Vagina (tissue), 2 donors: ENCODE measurements at places on chromosomes 4 and X.

- peak; percentile 52 for DNase-seq
Observed at GRCh38 chrX:150450519-150451177, 87.5 kb downstream of the MAMLD1 start.

DNA sequence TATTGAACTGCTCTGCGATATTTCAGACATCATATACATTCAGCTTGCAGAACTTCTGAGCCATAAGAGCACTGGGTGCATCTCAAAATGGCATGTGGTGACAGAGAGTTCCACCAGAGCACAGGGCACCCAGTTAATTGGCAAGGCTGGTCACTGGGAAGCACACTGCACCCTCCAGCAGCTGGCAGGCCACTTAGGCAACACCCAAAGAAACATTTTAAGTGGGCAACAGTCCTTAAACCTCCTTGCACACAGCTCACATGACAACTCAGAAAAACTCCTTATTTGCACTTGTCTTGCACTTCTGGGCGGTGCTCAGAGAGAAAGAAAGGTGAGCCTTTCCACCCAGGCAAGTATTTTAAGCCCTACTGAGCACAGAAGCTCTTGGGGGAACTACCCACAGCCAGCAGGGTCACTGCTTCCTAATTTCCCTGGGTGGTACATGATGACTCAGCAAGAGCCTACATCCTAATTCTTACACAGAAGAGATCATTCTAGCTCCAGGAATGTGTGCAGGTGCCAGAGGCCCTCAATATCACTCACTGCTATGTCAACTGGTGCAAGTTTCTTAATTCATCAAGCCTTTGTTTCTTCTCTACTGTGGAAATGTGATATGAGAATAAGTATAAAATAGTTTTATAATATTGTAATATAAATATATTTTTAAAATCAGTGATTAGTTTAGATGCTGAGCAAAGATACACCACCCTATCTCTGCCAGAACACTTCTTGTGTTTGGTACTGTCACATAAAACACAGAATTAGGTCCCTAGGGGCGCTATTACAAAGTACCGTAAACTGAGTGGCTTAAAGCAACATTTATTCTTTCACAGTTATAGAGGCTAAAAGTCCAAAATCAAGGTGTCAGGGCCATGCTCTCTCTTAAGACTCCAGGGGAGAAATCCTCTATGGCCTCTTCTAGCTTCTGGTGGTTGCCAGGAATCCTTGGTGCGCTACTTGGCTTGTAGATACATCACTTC is 155.1 kb upstream of the PPARGC1A start:
- no peak for DNase-seq

DNA sequence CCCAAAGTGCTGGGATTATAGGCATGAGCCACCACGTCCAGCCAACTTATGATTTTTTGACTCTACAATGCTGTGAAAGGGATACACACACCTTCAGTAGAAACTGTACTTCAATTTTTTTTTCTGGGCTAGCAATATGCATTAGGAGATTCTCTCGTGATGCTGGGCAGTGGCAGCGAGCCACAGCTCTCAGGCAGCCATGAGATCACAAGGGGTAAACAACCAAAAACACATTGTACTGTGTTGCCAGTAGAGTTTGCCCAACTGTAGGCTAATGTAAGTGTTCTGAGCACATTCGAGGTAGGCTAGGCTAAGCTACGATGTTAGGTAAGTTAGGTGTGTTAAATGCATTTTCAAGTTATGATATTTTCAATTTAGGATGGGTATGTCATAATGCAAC is 25.7 kb downstream of the RAB33A start:
- no peak for DNase-seq

- no peak for DNase-seq
Observed at GRCh38 chrX:348461-349117, 30.0 kb upstream of the GTPBP6 start.

- DNase-seq, result no peak
Observed at GRCh38 chr4:185352741-185353140, 43.0 kb downstream of the LRP2BP start.
